Activated effector memory CD4-positive, alpha-beta T cell treated with anti-CD3 and anti-CD28 coated beads, Interleukin-2, amount 50 U/mL, for 16 hours (primary cell): ENCODE measurements at places on chromosomes 7 and 10.
A peak's percentile ranks its signal among the peaks of the same experiment; 100 is the strongest.

DNA sequence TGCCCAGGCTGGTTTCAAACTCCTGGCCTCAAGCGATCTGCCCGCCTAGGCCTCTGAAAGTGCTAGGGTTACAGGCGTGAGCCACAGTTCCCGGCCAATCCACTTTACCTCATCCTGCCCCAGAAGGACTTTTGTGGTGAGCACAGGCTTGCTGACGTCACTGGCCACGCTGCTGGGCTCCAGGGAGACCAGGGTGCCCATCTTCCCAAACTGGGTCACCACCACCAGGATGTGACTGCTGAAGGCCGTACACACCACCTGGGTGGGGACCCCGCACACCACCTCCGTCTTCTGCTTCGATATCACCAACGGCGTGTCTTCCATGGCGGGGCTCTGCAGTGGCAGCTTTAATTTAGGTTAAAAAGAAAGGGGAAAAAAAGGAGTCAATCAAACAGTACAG, 816 bp downstream of the PSMG3 start:
- peak; percentile 75 for DNase-seq

DNA sequence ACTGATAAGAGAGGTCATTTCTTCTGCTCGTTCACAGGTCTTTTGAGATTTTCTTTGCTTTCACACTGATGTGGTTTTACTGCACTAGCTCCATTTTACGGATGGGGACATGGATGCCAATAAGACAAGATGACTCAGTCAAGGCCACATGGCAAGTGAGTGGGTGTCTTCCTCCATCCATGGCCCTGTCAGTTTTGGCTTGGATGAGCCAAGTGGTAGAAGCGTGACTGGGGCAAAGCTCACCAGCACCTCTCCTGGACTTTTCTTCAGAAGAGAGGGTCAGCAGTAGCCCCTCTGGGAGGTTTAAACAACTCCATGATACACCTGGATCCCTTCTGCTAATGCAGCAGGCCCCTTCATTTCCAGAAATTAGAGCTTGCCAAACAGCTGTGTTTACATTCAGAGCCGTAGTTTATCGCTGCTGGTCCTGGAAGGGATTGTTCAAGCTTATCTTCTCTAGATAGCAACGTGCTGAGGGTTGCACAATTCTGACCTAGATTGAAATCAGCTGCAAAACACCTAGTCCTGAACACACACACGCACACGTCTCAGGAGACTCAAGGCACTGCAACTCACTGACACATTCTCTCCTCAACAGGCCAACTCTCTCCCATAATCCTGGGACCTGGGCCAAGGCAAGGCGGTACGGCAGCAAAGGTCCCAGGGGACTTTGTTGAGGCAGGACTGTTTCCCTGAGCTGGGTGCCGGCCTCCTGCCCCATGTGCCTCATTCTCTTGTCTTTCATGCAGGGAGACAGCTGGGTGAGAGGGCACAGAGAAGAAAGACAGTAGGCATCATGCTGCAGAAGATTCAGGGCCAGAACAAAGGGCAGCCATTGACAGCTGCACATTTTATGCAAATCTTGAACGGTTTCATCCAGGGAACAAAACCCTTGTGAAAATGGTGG, 14.2 kb upstream of the PDCD4 start:
- no peak for DNase-seq

DNA sequence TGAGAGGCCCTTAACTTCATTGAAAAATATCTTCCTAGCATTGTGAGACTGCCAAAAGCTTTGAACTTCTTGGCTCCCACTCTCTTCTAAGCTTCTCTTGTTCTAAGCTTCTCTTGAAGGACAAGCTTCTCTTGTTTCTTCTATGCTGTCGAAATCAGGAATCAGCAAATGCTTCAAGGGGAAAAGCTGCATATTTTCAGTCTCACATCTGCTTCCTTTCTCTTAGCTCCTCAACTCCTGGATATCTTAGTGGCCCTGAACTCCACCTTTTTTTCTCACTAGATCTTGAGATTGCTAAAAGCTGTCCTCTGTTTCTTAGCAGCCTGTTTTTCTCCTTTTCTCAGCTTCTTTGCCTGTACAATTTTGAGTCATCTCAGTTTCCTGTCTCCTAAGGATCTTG, 73.0 kb downstream of the NEUROD6 start:
- DNase-seq = no peak

DNA sequence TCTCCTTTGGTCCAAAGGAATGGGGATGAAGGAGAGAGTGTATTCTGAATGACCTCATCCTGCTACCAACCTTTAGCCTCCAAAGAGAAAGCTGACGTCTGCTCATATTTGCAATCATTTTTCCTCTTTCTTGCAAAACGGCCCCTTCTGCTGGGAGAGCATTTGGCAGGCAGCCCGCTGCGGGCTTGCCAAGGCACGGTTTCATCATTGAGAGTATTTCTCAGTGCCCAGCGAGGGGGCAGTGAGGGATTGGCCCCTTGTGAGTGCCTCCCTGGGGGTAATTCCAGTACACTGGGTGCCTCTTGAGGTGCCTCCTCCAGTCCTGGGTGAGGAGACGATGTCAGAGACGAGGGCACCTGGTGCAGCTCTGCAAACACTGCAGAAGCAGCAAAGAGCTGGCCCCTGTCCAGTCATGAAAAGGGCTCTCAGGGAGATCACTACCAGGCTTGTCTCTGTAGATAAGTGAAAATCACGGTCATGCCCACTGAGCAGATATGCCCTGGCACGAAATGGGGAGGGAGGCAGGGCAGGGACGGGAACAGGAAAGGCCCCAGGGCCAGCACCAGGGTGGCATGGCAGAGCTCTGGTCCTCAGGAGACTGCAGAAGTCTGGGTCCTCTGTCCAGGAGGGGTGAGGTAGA, 48.7 kb upstream of the SHH start:
- peak; percentile 41 for DNase-seq

DNA sequence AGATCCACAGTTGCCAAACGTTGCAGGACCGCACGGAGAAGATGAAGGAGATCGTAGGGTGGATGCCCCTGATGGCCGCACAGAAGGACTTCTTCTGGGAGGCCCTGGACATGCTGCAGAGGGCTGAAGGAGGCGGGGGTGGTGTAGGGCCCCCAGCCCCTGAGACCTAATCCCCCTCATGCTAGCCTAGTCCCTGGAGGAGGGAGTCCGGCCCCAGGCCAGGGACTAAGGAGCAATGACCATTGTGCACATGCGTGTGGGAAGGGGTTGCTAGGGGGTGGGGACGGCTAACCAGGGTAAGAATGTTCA, 1.5 kb upstream of the PCOLCE start:
- no peak for DNase-seq
